ENCODE measurements at places on chromosomes 1 and 21. TPM values are rescaled to one million over a fixed set of nuclear protein-coding genes. Genes with fewer than 3 reads are reported as not detected.

GRCh38 chr1:46797696-46798470, 963 bp upstream of the CYP4B1 start:
- H3K4me3 ChIP-seq: no peak overlapping the region
- no peaks in the 10 kb centered on the region for H3K4me1 ChIP-seq
- no peaks in the 10 kb centered on the region for H3K27me3 ChIP-seq
- DNase-seq: no peak

GRCh38 chr1:59557549-59557885, 257.2 kb upstream of the HOOK1 start:
- no peaks in the 10 kb centered on the region for H3K27me3 ChIP-seq
- H3K4me1 ChIP-seq: peaks cover 5% of the 10 kb centered on the region
- H3K4me3 ChIP-seq: no peak overlapping the region
- no peak overlapping the region for H3K27ac ChIP-seq

GRCh38 chr1:228885845-228886244, 150.6 kb downstream of the RHOU start:
- no peaks in the 10 kb centered on the region for H3K36me3 ChIP-seq
- H3K4me3 ChIP-seq: no peak overlapping the region
- H3K27ac ChIP-seq: no peak overlapping the region
- no peaks in the 10 kb centered on the region for H3K4me1 ChIP-seq
- H3K27me3 ChIP-seq: peaks cover 34% of the 10 kb centered on the region

DNA sequence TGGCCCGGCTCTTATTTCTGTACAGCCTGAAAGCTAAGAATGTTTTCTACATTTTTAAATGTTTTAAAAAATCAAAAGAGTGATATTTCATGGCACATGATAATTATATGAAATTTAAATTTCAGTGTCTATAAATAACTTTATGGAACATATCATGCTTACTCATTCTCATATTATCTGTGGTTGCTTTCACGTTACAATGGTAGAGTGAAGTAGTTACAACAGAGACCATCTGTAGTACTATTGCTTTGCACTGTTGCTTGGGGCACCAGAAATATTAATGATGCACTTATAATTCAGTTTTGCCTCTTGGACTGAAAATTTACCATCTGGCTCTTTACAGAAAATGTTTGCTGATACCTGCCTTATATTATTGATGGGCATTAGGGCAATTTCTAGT, 481.6 kb downstream of the PLPP3 start:
- no peaks in the 10 kb centered on the region for H3K27me3 ChIP-seq
- DNase-seq: no peak

Gene NENF
- 57.8 TPM for total RNA-seq

GRCh38 chr1:150283260-150283659, 906 bp downstream of the CIART start:
- no peak for DNase-seq
- H3K4me3 ChIP-seq: peak overlapping the region; percentile 53
- H3K27me3 ChIP-seq: peaks cover 4% of the 10 kb centered on the region
